Activated CD4-positive, alpha-beta T cell treated with anti-CD3 and anti-CD28 coated beads, Interleukin-2, amount 10 ng/mL, durations not matched to agents 7 days and 5 days (primary cell): ENCODE measurements at places on chromosomes 12 and 14. TPM values are rescaled to one million over a fixed set of nuclear protein-coding genes. Genes with fewer than 3 reads are reported as not detected.

PTGDR gene
- total RNA-seq = not detected

DNA sequence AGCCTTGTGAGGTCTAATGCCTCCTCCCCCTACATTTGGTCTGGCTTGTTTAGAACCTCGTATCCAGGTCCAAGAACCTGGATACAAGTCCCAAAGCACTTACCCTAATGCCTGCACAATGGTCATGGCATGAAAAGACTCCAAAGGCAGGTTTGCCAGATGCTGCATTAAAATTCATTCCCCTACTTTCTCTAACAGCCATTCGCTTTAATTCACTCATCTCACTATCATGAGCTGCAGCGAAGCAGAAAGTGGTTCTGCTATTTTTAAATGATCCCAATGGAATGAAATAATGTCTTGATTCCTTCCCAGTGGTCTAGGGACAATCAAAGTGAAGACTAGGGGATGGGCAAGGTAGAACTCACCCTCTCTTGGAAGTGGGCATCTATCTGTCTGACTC, 72.5 kb upstream of the MAX start:
- no peak for DNase-seq

GRCh38 chr12:88417531-88417930, 162.7 kb downstream of the KITLG start:
- DNase-seq = no peak

RIPK3 gene
- 37.5 TPM for total RNA-seq

CLEC6A gene
- total RNA-seq = not detected

HOXC13 gene
- not detected for total RNA-seq

DNA sequence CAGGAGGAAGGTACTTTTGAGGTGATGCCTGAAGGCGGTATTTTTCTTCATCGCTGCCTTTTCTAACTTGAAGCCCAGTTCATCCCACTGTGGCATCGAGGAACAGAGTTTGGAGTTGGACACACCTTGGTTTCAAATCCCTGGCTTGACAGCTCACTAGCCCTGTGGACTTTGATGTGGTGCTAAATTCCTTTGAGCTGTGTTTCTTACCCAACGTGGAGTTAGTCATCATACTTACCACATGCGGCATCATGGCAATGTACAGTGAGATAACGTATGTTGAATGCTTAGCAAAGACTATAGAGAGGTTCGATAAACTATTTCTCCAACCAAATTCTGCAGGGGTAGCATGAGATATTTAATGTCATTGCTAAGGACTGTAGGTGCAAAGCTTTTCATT, 3.4 kb downstream of the PLEKHG3 start:
- DNase-seq = no peak
